ENCODE measurements at places on chromosomes 5 and 9.

GRCh38 chr5:137114529-137114928 is 384.6 kb downstream of the SPOCK1 start:
- no peak for DNase-seq

- no peak for DNase-seq
These were observed 9.5 kb upstream of the COMMD10 start for GRCh38 chr5:116075191-116075831.

DNA sequence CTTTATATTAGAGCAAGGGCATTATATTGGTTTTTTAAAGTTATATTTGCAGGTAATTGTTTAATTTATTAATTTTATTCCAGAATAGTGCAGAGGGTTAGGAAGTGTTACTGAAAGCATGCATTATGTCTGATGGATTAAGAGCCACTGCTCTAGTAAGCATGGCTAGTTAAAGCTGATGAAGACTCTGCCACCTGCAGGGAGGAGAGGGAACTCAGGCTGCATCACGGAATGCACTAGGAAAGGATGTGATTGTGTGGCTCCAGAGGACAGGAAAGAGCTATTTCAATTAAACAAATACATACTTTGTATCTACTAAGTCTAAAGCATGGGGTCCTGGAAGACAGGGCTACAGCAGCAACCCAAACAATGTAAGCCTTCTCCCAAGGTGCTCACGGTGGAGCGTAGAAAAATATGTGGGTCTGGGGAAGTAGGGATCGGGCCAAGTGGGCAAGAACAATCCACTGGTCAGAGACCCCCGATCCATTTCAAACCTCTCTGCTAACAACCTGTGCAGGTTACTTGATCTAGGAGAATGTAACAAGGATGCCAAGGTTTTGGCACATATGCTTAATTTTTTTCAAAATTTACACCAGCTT is 15.3 kb upstream of the GRXCR2 start:
- no peak for DNase-seq

DNA sequence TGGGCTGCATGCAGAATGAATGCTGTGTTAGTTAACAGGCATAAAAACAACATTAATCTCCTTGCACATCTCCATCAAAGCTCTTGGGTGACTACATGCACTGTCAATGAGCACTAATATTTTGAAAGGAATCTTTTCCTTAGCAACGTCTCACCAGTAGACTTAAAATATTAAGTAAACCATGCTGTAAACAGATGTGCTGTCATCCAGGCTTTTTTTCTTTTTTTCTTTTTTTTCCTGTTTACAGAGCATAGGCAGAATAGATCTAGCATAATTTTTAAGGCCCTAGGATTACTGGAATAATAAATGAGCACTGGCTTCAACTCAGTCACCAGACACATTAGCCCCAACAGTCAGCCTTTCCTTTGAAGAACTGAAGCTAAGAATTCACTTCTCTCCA is 36.3 kb downstream of the UBQLN1 start:
- DNase-seq, result no peak

DNA sequence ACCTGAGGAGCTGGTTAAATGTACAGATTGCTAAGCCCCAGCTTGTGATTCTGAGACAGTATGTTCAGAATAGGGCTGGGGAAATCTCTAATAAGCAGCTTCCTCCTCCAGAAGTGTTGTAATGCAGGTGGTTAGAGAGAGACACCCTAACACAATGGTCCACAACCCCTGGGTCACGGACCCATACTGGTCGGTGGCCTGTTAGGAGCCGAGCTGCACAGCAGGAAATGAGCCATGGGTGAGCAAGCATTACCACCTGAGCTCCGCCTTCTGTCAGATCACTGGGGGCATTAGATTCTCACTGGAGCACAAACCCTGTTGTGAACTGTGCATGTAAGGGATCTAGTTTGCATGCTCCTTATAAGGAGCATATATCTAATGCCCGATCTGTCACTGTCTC is 61.8 kb downstream of the SLC36A1 start:
- DNase-seq, result no peak

- DNase-seq, result no peak
These were observed 29.8 kb upstream of the CLPTM1L start for GRCh38 chr5:1374679-1375055.

- DNase-seq, result no peak
These were observed 49.9 kb downstream of the COL15A1 start for GRCh38 chr9:98993570-98993945.

GRCh38 chr9:104774132-104774531 is 10.2 kb downstream of the NIPSNAP3B start:
- DNase-seq, result no peak

- no peak for DNase-seq
These were observed 60.3 kb downstream of the UBAP2 start for GRCh38 chr9:33988219-33988890.

DNA sequence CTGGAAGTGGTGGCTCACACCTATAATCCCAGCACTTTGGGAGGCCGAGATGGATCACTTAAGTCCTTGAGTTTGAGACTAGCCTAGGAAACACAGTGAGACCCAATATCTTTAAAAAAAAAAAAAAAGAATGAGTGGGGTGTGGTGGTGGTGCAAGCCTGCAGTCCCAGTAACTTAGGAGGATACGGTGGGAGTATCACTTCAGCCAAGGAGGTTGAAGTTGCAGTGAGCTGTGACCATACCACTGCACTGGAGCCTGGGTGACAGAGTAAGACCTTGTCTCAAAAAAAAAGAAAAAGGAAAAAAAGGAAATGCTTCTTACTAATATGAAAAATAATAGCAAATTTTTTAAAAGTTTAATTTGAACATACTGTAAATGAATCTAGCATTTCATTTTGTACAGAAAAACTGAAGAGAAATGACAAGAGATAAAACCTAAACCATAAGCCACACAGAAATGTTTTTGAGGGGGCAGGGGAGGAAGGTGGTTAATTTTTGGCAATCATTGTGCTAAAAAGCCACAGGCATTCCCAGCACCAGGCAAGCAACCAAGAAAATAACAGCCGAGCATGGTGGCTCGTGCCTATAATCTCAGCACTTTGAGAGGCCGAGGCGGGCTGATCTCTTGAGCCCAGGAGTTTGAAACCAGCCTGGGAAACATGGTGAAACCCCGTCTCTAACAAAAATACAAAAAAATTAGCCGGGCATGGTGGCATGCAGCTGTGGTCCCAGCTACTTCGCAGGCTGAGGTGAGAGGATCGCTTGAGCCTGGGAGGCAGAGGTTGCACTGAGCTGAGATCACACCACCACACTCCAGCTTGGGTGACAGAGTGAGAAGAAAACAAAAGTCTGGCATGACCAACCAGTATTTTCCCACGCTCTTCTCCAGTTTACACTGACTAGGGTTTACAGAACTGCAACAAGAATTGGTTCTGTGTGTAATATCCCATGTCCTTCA is 114.5 kb upstream of the NR5A1 start:
- DNase-seq, result no peak

DNA sequence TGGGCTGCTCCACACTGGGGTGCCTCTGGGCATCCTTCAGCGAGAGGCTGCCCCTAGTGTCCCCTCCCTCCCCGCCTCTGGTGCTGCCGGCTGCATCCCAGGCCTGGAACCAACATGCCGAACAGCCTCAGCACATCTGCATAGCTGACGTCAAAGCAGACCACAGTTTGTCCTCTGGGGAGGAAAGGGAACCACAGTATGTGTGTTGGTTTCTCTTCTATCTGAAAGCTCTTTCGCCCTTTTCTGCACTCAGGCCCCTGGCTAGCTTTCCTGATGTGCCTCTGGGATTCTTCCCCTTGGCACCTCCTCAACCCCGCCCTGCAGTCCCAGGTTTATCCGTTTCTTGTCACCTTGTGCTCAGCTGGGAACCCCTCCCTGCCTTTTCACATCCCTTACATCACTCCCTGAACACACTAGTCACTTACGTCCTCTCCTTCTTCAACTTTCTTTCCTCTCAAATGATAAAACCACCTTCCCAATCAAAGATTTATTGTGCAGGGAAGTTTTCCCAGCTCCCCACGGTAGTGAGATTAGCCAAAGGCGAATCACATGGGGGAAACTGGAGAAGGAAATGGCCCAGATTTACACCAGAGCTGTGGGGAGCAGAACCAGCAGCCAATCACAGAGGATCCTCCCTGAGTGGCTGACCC is 35.5 kb upstream of the B4GALT1 start:
- no peak for DNase-seq

GRCh38 chr5:82285206-82285605 is 7.1 kb upstream of the RPS23 start:
- DNase-seq, result no peak

- DNase-seq, result no peak
These were observed 30.8 kb downstream of the HABP4 start for GRCh38 chr9:96480736-96481135.

GRCh38 chr9:74412236-74412979 is 84.7 kb upstream of the RORB start:
- DNase-seq, result no peak

DNA sequence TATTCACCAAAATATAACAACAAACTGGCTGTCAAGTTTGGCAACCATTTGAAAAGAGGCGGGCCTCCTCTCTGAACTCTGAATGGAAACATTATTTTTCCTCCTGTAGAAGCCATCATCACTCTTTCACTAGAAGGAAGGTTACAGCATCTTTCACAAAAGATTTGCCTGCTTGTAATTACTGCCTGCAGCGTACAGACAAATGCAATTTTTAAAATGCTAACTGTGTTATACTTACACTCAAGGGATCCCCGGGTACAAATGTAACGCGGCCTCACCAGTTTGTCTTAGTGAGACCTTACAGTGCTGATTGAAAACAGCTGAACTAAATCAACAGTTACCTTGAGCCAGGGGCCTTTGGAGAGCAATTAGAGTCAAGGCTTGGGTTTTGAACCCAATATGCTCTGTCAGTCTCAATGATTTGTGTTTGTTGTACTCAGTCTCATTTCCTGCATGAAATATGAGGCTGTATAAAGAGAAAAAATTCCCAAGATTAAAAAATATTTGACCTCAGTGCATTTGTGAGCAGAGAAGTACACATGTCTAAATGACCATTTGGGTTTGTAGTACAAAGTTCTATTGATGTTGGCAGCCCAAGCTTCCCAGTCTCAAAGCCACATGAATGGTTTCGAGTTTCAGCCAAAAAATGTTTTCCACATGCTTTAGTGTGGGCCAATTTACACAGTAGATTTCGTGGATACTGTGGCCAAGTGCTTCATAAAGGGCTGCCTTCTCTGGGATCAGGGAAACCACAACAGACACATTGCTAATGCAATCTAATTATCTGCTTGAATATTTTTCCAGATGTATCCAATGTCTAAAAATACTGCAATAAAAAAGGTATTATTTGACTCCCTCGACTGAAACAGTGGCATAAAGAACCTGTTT is 500.0 kb downstream of the SPATA31D1 start:
- DNase-seq, result no peak

- DNase-seq, result no peak
These were observed 202.2 kb upstream of the VLDLR start for GRCh38 chr9:2419347-2419746.

DNA sequence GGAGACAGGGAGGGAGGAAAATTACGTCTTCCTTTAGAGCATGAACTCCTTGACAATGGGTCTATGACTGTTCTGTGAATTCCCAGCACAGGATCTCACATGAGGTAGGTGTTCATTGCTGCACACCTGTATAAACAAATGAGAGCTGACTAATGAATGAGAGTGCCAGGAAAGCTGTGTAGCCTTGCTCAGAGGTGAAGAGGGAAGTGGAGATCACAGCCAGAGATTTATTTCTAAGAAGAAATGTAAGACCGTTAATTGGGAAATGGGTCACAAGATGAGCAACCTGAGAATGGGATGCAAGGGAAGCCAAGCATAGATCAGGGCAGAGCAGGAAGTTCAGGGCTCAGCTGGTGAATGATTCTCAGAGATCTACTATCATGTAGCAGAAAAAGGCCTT is 295.1 kb downstream of the CDK5RAP2 start:
- DNase-seq, result no peak

GRCh38 chr5:151449839-151450238 is 2.4 kb downstream of the SLC36A1 start:
- no peak for DNase-seq

- DNase-seq, result no peak
These were observed 526 bp downstream of the CLIC3 start for GRCh38 chr9:136995772-136996311.

DNA sequence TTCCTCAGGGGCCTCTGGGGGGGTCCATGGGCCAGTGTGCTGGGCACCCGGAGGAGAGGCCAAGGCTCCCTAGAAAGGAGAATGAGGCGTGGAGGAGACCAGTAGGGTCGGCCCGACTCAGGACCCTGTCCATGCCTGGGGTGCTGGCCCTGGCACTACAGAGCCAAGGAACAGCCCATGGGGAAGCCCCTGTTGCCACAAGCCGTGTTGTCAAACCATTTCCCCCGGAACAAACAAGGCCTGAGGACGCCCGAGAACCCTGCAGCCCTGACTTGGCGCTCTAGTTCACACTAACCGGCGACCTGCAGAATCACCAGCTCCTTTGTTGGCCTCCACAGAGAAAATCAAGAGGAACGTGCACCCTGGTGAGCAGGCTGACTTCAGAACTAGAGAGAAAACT is 41.6 kb upstream of the SLC12A7 start:
- no peak for DNase-seq

DNA sequence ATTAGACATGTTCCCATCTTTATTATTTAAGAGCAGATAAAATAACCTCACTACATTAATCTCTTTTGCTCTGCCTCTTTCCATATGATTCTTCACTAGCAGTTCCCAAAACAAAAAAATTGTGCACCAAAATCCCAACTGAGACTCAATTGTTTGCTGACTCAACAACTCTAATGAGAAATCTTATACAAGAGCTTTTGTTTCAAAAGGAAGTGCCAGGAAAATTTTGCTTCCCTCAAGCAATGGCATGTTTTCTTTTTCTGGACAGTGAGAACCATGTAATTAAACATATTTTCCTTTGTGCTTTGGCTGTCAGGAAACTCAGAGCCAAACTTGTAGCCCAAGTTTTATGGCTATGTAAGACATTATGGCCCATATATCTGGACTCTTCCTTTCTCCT is 62.0 kb downstream of the TMC1 start:
- no peak for DNase-seq

DNA sequence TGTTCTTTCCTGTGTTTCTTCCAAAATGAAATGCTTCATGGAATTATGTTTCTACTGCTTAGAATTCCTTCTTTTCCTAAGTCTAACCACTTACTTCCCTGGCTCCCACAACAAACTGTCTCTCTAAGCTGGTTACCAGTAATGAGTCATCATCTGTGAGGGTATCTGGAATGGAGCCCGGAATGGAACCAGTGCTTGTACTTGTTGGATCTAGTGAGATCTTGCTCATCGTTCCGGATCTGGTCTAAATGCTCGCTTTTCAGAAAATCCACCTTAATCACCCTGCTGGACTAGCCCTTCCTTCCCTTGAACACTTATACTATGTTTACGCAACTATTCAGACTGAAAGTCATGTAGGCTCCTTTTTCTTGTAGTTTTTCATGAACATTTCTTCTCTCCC is 184.8 kb downstream of the PBX3 start:
- DNase-seq, result no peak

GRCh38 chr9:34628656-34629490 is at the start of gene ARID3C:
Gene ARID3C, minus strand, starts transcription at chr9:34629066. Its CDS starts 1,052 bp downstream, at chr9:34628014.
- no peak for DNase-seq
